ENCODE measurements at places on chromosomes 5 and 9.

- DNase-seq: no peak
These were observed 74.2 kb downstream of the SHB start for GRCh38 chr9:37994639-37995347.

DNA sequence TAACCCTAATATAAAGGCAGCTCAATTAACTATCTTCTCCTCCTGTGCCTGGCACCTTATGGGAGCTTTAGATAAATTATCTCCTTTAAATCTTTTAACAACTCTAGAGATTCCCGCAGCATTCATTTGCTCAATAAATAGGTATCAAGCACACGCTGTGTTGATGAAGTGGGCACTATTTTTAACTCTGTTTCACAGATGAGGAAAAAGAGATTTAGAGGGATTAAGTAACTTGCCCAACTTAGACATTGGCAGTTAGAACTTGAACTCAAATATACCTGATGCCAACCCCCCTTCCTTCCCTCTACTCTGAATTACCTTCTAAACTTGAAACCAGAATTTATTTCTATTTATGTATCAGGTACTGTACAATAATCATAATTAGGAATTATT is 112.4 kb downstream of the SH3TC2 start:
- DNase-seq: no peak

DNA sequence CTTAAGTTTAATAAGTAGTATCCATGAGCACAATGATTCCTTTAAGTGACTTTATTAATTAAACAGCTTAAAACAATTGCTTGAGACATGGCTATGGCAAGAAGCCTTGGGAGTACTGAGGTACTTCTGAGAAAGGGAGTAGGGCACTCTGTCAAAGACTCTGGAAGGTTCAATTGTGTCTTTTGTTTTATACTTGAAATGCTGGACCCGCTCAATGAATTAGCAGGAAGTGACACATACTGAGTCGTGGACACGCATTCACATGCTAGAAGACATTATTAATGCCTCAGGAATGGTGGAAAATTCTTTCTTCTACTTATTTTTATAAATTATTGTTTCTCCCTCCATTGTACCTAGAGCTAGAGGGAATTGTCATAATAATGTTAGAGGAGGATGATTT is 347.3 kb upstream of the ZNF608 start:
- peak; percentile 79 for DNase-seq

DNA sequence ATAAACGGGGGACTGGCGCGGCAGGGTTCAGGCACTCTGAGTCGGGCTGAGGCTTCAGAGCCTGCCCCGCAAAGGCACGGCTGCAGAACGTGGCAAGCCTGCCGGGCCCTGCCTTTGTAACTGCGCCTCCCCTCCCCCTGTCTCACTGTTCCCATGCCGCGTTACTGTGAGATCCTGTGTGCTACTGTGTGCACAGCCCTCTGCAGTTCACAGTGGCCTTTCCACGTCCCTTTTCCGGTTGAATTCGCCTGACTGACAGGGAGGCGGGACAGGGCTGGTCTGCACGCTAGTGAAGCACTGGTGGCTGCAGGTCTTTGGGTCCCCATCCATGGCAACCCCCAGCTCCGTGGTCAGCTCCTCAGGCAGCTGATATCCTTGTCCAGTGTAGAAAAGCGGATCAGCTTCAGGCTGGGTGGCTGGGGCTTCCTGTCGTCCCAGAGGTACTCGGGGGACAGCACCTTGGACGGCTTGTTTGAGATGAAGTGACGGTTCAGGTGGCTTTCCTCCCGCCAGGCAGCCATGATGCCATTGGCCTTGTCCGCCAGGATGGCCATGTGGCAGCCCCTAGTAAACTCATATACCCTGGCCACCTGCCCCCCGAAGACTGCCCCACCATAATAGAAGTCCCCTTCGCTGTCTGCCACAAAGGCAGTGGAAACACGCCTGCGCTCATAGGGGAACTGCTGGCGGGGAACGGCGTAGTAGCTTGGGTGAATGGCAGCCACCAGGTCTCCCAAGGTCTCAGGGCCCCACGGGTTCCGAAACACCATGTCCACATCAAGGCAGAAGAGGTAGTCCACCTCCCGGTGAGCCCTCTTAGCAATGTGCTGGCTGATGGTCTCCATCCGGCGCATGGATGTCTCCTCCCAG is 10.3 kb downstream of the GBGT1 start:
- no peak for DNase-seq

DNA sequence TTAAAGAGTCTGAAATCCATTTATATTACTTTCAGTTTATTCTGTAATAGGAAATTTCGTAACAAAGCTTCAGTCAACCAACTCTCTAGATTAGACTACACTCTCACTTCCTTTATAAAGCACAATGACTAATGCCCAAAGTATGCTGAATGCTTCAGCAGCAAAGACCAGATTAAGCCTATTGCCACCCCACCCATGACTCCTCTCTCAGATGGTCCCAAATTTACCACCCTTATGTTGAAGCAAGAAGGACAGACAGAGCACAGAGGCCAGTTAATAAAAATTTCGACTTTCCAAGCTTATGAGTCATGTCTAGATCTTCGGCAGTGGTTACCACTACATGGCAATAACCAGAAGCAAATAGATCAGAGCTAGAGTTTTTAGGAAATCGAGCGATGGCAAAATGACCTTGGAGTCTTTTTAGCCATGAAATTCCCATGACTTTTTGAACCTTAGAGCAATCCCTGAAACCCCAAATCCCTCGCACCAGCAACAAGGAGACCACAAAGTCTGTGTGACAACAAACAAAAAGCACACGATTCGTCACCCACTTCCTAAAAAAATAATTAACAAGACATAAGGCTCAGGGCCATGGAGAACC is 287.8 kb upstream of the RASA1 start:
- peak; percentile 39 for DNase-seq

DNA sequence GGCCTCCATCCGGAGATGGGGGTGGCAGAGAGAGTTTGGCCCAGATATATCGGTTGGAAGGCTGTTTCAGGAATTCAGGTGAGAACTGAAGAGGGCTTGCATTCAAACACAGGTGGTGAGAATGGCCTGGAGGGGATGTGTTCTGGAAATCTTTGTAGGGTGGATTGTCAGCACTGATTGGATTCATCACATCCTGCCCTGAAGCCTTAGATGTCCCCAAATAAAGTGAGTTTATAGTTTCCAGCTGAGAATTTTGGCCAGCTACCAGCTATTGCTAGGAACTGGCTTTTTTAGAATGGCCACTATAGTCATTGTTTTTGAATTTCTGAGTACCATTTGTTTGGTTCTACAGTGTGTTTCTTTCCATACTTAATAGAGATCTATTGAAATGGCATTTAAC is 46.1 kb upstream of the ANKH start:
- DNase-seq: no peak

DNA sequence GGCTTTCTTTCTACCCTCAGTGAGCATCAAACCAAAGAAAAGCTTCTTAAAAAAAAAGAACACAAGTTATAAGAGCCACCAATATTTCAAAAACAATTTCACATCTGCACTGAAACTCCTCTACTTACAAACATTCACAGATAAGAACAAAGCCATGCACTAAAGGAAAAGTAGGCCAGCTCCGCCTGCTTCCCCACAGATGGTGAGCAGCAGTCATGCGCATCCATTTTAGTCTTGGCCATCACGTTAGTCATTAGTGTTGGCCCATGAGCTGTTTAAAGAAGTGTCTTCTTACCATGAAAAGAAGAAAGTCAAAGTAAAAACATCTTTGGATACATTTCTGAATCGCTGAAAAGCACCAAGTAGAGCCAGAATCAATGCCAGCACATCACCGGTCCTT is 40.0 kb upstream of the SMIM23 start:
- DNase-seq: no peak

DNA sequence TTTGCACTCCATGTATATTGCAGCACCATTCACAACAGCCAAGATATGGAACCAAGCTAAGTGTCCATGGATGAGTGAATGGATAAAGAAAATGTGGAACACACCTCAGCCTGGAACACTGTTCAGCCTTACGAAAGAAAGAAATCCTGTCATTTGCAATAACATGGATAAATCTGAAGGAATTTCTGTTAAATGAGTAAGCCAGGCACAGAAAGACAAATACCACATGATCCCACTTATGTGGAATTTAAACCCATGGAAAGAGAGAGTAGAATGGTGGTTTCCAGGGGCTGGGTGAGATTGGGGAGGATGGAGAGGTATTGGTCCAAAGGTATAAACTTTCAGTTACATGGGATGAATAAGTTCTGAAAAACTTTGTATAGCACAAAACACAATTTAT is 228.9 kb upstream of the CD180 start:
- no peak for DNase-seq

DNA sequence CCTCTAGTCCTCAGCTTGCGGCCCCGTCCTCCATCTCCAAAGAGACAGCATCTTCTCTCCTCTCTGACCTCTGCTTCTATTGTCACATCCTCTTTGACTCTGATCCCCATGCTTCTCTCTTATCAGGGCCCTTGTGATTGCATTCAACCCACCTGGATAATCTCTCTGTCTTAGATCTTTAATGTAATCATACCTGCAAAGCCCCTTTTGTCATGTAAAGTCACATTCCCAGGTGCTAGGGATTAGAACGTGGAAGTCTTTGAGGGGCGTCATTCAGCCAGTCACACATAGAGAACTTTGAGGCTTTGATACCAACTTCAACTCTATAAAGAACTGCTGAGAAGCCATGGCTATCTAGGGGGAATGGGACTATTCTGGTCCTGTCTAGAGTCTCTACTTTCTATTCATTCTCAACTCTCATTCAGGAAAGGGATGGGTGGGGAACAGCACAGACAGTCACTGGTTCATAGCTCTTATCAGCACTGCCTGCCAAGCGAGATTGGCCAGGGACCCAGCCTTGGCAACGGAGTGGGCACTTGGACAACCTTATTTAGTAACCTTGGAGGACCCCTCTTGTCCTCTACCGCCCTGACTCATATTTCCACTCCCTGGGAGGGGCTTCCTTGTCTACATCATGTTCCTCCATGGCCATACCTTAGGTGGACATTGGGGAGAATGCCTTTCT is 29.0 kb downstream of the TAS2R1 start:
- no peak for DNase-seq

- no peak for DNase-seq
These were observed 139.3 kb downstream of the MVB12B start for GRCh38 chr9:126465977-126466376.

DNA sequence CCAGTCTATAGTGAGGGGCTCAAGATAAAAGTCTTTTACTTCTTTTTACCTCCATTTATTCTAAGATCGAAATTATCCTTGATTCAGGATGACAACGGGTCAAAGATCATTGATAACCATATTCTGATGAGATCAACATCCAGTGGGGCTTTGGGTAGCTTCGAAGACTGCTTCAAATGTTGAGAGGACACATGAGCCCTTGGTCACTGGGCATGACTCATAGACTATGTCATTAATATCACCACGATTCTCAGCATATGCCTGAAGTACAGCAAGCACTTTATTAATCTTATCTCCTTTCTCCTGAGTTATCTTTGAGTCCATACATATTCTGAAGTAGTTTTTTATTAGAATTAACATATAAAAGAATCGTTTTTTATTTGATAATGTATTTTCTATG is 117.1 kb upstream of the DAB2 start:
- DNase-seq: no peak

DNA sequence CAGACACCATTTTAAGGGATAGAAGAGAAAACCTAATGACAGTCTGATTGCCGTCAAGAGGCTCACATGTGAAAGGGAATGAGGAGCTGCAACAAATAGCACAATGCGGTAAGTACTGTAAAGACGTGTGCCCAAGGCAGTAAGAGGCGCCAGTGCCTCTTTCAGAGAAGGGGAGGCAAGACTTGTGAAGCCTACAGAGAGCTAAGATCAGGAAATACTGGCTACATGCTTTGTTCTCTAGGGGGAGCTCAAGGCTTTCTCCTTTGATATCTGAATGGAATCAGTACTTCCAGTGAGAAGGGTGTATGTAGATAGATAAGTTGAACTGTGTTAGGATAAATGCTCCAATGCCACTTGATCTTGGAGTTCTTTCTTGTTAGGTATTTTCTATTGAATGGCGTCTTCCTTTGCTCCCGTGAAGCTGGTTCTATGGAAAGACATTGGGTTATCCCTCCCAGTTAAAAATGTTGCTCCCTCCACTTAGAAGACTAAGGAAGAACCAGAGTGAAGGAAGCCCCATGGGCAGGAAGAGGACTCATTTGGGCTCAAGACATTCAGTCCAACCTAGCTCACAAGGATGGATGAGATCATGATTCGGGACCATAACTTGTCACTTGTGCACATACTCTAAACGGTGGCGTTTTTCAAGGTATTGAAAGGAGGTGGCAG is 23.5 kb upstream of the ALDOB start:
- DNase-seq: peak; percentile 60

DNA sequence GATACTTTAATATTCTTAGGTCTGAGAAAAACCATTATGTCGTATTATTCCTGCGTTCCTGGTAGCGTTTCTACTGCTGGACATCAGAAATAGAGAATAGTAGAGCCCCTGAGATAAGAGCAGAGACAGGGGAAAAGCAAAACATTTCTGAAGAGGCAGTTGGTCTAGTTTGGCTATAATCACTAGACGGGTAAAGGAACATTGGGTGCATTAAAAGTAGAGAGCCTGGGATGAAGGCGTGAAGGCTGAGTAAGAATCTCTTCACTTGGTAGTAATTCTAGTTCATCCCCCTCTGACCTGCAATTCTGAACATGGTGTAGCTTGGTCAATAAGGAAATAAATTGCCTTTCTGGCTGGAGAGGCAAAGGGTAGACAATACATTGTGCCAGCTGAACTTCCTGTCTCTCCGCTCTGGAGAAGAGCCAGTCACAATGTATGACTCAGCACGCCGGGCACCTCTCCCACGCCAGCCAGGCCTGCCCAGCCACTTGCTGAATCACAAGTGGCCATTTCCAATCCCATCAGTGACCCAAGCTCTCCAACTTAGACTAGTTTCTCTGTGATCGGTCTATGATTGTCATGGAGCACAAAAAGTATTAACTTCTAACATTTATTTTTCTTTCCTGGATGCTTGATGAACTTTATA is 75.4 kb downstream of the STK32A start:
- DNase-seq: peak; percentile 72

DNA sequence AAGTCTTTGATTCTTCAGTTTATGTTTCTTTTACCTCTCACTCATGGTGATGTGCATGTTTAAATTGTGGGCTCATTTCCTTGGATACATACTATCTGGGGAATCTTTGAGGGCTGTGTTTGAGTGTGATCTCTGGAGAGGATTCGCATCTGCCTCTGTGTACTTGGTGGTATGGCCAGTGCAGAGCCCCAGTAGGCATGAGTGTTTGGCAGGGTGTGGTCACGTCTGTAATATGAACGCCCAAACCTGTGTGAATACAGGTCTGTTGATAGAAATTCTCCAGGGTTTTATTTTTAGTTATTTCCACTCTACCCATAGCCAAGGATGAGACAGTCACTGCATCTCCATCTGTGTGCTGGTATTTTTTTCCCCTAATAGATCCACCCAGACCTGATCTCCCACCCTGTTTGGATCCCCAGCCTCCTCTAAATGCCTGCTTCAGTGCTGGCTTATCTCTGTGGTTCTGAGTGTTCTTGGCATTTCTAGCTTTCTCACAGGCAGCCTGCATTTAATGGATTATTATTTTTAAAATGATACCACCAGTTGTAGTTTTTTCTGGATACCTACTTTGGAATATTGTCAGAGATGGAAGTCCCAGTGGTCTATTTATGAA is 37.5 kb downstream of the TJP2 start:
- no peak for DNase-seq

GRCh38 chr9:136316896-136317676 is 10.3 kb upstream of the GPSM1 start:
- no peak for DNase-seq
